D341Med (cell line): ENCODE measurements at places on chromosomes 2 and 18.

DNA sequence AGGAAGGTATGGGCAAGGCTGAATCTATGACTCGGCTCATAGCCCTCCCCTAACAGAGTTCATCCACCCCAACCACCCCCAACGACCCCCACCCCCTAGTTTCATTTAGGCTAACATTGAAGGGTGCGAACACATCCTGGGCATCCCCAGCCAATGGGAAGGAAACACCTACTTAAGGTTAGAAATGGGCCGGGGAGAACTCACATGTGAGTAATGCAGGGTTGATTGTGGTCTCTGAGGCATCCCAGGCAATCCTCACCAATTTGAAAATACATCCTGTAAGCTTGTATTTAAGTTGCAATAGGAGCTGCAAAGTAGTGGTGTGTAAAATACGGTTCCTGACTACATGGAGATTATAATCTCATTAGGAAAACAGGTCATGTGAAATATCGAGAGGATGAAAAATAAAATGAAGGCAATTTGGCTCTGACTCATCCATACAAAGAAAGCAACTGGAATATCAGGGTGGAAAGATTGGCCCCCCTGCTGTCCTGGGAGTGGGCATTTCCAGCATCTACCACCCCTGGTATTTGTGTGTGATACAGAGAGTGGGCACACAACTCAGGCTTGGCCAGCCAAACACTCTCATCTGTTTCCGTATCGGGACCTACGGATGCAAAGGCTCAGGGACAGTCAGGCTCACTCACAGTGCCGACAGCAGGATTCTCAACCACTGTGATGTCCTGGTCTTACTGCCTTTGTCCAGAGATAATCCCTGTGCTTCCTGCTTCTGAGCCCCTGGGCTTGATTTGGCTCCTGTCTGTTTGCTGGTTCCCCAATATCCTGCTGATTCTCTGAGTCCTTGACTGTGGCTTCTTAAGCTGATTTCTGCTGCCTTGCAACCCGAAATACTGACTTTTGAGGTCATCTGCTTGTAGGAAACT is 90.0 kb upstream of the NCKAP5 start:
- DNase-seq = no peak

- DNase-seq = no peak
These were observed 102.6 kb downstream of the ANKRD44 start for GRCh38 chr2:197208024-197208423.

- peak; percentile 90 for DNase-seq
These were observed at the start of gene PTGR3 for GRCh38 chr18:75209129-75209950. Gene PTGR3 (minus strand): TSS chr18:75209139. CDS start chr18:75209058, 81 bp downstream.

- DNase-seq = no peak
These were observed 198.2 kb downstream of the PRKCE start for GRCh38 chr2:45849491-45850283.

DNA sequence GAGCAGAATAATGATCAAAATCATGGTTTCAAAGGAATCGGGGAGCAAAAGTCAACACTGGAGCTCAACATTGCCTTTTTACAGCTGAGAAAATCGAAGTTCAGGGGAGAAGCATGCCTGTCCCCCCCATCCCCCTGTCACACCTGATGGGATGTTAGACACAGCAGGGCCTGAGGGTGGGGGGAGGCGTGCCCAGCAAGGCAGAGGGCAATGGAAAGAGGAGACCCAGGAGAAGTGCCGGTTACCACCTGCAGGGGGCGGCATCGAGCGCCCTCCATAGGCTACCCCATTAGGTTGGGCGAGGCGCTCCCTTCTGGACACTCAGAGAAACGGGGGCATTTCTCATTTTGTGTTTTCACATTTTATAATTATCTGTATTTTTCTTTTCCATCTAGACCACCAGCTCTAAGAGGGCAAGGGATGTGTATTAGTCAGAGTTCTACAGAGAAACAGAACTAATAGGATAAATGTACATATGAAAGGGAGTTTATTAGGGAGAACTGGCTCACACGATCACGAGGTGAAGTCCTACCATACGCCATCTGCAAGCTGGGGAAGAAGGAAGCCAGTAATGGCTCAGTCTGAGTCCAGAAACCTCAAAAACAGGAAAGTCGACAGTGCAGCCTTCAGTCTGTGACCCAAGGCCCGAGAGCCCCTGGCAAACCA is 271.3 kb downstream of the LRATD1 start:
- DNase-seq = peak; percentile 86

DNA sequence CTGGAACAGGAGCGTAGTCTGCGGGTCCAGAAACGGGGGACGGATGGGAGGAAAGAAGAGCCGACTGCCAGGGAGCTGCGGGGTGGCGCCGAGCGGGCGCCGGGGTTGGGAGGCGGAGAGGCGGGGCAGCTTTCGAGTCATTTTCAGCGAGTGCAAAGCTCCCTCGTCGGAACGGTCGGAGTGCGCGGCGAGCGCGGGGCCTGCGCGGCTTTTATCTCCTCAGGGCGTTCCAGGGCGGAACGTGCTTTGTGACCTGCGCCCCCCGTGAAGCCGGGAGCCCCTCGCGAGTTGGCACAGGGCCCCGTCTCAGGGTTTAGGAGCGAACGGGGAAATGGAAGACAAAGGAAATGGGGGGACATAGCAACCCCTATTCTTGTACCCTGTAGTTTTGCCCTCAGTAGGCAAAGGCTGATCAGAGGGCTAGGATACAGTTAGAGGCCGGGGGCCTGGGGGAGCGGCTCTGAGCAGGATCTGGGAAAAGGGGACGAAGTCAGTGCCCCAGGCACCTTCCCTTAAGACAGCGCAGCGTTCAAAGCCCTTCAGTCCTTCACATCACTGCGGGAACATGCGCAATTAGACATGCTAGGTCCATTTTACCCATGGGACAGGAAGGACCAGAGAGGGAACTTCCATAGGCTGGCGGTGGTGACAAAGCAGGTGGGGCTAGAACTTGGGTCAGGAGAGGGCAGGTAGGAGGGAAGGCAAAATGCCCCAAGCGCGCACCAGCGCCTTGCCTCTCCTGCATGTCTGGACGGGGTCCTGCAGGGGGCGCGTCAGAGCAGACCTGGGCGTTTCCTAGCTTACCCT is 60.1 kb upstream of the IL1RL1 start:
- DNase-seq = no peak

DNA sequence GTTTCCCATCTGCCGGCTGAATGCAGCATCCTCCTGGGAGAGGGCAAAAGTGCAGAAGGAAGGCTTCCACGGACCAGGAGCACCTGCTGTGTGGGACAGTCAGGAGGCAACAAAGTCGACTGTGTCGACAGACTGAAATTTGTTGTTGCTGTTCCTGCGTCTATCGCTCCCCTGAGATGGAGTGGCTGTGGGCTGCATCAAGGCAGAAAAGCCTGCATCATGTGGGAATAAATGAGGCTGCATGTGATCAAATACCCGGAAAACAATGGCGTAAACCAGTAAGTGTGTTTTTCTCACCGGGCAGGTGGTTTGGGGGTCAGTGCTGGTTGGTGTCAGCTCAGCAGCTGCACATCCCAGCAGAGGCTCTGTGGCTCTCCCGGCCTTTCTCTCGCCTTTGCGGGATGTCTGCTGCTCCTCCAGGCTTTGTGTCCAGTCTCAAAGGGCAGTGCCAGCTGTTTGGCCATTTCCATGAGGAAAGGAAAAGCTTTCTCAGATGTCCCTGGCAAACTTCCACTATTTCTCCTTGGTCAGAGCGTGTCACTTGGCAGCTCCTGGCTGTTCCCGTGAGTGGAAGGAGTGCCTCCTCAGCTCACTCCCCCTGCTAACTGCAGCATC is 262.4 kb downstream of the NDUFA10 start:
- no peak for DNase-seq

DNA sequence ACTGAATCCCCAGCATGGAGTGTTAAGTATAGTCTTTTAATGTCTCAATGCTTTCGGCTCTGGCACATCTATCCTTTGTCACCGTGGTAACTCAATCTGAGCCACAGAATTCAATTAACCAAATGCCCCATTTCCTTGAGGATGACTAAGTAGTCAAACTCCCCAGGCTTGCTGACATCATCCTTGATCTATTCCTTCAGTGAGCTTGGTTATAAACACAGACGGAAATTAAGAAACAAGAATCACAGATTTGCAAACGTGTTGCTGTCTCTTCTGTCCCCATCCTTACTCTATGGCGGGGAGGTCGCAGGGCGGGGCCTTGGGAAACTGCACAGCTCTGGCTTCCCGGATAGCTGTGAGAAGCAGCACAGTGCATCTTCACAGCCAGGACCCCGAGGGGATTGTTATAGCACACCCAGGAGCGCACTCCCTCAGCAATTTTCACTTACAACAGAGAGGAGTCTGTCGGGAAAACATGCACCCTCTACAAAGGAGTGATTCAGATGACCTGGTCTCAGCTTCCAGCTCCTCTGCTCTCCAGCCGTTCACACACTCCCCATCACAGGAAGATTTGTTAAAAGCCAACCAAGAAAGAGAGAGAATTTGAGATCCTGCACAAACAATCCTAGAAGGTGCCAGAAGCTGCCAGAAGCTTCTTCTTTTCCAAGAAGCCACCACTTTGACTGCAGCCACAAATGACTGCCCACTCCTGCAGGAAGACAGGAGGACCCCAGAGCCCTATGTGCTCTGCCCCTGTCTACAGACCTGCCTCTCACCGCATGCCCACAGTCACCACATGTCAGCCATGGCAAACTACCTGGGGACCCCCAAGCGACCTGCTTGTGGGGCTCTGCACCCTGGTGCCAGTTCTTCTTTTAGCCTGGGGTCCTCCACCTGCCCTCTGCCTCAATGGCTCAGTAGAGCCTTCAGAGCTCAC is 44.9 kb upstream of the YWHAQ start:
- no peak for DNase-seq

DNA sequence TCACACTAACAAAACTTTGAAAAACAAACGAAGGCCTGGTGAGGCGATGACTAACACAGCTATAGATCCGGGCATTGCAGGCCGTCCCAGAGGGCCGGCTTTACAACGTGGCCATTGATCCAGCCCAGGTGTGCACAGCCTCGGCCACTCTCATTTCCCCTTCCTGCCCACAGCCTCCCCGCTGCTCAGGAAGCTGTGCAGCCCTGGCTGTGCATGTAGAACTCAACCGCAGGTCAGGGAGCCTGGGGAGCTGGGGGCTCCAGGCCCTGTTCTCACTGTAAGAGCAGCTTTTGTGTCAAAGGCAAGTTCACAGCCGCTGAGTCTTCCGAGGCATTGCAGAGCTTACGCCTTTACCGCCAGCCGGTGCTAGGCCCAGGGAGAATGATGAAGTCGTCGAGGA is 87.2 kb downstream of the LONRF2 start:
- no peak for DNase-seq

GRCh38 chr18:40048253-40048652 is 1906.8 kb upstream of the PIK3C3 start:
- no peak for DNase-seq

DNA sequence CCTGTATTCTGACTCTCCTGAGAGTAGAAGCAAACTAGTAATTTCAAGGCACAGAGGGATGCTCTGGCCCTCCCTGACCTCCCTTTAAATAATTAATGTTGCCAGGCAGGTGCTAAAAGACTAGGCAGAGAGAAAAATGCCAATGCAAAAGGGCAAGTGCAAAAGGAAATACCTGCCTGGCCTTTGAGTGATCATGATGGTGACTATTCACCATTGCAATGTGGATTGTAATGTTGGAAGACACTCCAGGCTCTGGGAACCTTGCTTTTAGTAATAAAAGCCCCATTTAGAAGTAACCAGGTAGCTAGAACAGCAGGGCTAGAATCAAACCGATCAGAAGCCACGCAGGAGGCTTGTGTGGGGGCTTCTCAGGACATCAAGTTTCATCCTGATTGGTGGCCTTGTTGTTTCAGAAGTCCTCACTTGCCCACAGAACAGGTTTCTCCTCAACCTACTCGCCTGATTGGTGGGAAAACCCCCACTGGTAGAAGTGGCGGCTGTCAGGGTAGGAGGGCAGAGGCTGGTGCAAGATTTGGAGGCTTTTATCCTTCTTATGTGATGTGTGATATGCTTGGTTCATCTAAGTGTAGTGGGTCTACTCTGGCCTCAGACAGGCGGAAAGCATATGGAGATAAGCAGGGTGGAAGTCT is 16.0 kb upstream of the CHRNA1 start:
- DNase-seq = no peak

- peak; percentile 20 for DNase-seq
These were observed 8.2 kb upstream of the ALPI start for GRCh38 chr2:232447638-232448303.

DNA sequence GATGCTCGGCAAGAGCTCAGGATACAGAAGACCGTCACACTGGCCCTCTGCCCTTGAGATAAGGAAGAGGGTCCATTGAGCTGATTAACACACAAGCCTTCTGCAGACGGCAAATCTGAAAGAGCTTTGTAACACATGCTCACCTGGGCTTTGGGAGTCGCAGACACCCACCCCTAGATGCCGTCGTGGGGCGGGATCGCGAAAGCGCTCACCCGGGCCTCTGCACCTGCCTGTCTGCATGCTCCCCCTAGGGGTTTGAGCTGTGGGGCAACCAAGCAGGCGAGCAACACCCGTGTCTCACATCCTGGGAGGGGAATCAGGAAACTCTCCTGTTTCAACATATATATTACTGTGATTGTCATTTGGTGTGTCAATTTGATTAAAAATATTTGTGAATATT is 99.8 kb upstream of the KCNH7 start:
- DNase-seq = no peak

DNA sequence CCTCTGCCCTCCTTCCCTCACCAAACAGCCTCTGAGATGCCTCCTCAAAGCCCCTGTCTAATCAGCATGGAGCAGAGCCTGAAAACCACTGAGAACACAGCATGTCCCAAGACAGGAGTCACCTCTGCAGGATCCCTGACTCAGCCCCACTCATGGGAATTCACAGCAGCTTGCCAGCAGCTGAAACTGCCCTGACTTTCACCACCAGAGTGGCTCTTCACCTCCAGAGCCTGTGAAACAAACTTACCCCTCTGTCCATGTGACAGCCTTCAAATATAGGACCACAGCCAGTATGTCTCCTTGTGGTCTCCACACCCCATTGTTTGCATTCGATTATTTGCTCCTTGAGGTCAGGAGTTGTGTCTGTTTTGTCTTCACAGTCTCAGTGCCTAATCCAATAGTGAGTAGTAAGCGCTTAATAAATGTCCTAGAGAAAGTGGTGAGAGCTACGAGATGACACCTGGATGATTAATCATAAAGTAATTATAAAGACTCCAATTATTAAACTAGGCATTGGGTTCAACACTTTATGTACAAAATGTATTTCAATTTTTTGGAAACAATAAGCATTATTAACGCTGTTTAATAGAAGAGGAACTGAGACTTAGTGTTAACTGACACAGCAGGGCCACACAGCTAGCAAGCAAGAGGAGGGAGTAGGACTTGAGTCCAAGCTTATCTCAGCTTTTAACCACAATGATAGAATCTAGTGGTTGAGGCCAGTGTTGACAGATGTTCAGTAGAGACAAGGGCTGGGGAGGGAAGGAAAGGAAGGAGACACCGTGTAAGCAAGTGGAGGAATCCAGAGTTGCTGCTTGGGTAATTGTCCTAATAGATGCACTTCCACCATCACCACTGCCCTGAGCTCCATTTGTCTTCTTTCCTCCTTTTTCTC is 358.7 kb upstream of the TNP1 start:
- no peak for DNase-seq

GRCh38 chr2:21326152-21326551 is 202.4 kb downstream of the TDRD15 start:
- no peak for DNase-seq

- DNase-seq = no peak
These were observed 38.1 kb downstream of the ST8SIA5 start for GRCh38 chr18:46718501-46719341.

- no peak for DNase-seq
These were observed 16.8 kb upstream of the PAX3 start for GRCh38 chr2:222315443-222316121.

GRCh38 chr2:183081911-183082310 is 3.4 kb downstream of the DUSP19 start:
- DNase-seq = no peak
